Sigmoid colon (tissue), 7 donors: ENCODE measurements at places on chromosomes 5 and 9. TPM values are rescaled to one million over a fixed set of nuclear protein-coding genes. Genes with fewer than 3 reads are reported as not detected.

DNA sequence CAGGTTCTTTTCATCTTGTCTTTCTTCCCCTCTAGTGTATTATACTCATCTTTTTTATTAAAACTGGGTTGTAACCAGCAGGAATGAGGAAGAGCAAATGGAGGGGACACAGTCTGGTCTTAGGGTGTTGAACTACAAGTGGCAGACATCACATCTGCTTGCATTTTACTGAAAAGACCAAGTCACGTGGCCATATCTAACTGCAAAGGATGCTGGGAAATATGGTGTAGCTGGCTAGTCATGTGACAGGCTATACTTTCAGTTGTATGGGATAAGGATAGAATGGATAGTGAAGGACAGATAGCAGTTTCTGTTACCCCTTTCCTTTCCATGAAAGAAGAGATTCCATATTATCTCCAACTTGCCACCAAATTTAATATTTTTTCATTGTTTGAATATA, 13.0 kb upstream of the FGD3 start:
- DNase-seq = no peak

GRCh38 chr5:1699394-1699793, 100.2 kb downstream of the MRPL36 start:
- DNase-seq = no peak

GRCh38 chr5:42991404-42992087, 48.6 kb downstream of the ANXA2R start:
- no peak for DNase-seq

GRCh38 chr9:133238272-133238850, 29.3 kb upstream of the OBP2B start:
- peak; percentile 89 for DNase-seq

GRCh38 chr5:179869101-179869500, 10.5 kb upstream of the MRNIP start:
- DNase-seq = peak; percentile 64

The SYK gene
- total RNA-seq = 10.0 TPM

The MRPL36 gene
- 42.7 TPM for total RNA-seq
